ENCODE measurements at places on chromosomes 7 and 10.

GRCh38 chr10:17213646-17214349, 12.3 kb upstream of the TRDMT1 start:
- no peak for DNase-seq

- no peak for DNase-seq
Observed at GRCh38 chr10:61336831-61337230, 116.3 kb downstream of the TMEM26 start.

- DNase-seq: no peak
Observed at GRCh38 chr10:24457661-24458318, 248.9 kb downstream of the KIAA1217 start.

GRCh38 chr10:12241810-12242529, 46.0 kb downstream of the CDC123 start:
- no peak for DNase-seq

DNA sequence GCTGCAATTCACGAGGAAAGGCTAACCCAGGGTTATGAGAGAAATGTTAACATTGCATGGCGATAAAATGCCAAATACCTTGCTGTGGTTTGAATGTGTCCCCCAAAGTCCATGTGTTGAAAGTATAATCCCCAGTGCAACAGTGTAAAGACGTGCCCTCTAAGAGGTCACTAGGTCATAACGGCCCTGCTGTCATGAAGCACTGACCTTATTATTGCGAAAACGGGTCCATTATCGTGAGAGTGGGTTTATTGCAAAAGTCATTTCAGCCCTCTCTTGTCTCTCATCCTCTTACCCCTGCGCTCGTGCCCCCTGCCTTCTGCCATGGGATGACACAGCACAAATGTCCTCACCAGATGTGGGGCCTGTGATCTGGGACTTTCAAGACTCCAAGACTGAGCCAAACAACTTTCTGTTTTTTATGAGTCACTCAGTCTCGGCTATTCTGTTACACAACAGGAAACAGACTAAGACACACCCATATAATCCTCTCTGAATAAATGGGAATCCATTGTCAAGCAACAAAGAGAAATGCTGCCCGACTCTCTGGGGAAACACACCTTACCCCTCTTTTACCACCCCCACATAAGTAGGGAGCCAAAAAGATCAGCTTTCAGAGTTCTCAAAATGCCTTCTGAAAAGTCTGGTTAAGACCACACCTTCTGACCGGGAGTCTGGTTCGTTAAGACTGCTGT, 73.1 kb upstream of the UCN3 start:
- no peak for DNase-seq

- DNase-seq: no peak
Observed at GRCh38 chr10:42960991-42961795, 115.7 kb upstream of the RET start.

DNA sequence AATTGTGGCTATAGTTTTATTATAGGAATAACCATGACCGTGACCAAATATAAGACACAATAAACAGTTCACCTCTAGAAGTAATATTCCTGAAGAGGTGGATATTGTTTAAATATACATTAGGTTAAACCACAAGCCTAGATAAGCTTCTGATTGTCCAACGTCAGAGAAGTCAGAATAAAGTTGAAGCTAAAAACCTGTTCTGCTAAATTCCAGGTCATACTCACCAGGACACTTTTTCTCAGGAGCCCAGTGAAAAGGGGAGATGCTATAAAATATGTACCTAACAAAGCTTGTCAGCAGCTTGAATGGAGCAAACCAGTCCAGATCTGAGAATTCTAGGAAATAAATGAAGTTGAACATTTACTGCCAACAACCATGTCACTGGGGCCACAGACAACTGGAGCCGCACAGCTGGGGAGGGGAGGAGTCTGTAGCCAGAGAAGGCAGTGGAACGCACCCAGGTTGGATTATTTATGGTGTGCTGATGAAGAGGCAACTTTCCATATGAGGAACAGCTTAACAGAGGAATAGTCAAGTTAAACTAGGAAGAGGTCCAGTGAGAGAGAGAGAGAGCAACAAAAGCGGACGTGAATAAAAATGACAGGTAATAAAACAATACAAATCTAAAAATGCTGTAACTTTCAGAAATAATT, 191.1 kb downstream of the ZNF438 start:
- no peak for DNase-seq

DNA sequence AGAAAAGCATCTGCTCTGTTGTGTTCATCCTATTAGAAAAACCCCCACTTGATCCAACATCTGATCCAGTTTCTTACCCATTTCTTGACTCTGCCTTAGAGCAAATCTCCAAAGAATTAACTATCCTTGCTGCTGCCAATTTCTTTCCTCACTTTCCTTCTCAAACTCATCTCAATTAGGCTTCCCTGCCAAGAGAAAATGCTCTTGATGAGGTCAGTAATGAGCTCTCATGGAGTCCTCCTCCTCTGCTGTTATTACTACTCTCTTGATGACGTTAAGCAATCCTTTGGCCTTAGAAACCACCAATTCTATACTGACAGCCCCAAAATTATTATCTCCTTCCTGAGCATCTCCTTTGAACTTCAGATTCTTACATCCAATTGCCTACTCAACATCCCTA, 162.0 kb upstream of the FAM13C start:
- DNase-seq: no peak

DNA sequence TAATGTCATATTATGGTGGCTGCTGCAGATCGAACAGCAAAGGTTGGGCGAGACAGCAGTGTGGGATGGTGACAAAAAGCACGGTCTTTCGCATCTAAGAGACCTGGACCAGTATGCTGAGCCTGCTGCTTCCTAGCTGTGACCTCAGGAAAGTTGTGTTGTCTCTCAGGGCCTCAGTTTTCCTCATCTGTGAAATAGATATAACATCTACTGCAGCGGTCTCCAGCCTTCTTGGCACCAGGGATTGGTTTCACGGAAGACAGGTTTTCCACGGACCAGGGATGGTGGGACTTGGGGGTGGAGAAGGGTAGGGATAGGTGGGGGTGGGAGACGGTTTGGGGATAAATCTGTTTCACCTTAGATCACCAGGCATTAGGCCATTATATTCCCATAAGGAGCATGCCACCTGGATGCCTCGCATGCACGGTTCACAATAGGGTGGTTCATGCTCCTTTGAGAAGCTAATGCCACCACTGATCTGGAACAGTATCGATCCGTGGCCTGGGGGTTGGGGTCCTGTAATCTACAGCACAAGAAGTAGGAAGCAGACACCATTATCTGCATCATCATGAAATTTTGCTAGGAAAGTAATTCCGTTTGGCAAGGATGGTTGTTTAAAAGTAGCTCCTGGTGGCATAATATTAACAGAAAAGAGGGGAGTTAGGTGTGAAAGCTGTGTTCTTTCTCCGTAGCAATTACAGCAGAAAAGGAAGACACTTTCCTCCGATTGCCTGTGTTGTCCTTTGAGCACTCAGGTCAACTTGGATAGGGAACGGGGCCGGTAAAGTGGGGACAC, 10.8 kb downstream of the KLF6 start:
- no peak for DNase-seq

Data from NCI-H1417 (cell line).